ENCODE measurements at places on chromosomes 16 and 17.

DNA sequence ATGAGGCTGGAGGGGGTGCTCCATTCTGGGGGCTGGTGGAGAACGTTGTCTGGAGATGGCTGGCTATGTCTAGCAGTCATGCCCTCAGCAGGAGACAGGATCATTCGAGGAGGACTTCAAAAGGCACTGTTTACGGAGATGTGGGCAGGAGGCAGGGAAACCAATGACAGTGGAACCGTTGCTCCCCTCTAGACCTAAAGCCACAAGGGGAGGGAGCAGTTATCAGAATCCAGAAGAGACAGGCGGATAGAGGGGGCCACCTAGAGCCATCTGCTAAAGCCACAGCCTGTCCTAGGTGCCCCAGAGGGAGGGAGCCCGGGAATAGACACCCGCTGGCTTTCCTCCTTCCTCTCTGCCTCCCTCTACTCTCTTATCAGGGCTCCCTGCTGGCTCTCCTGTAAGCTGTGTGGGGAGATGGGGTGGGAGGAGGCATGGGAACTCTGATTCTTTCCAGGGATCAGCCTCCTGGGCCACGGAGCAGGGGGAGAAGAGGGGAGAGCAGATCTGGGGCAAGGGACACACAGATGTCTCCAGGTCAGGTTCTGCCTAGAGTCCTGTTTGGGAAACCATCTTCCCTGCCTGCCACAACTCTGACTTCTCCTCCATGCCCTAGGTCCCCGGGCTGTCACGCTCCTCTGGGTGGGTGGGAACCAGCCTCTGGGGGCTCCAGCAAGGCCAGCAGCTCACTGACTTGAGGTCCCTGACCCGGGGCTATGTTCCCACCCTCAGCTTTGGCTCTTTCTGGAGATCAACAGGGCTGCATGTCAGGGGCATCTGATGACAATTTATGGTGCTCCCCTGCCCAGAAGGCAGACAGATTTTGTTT lies 42.3 kb downstream of the IRX3 start:
- no peak for DNase-seq

GRCh38 chr16:75234856-75235696 lies 16.3 kb downstream of the CTRB1 start:
- DNase-seq, result no peak

- DNase-seq, result no peak
Observed at GRCh38 chr16:18853694-18854093, 52.3 kb upstream of the ARL6IP1 start.

DNA sequence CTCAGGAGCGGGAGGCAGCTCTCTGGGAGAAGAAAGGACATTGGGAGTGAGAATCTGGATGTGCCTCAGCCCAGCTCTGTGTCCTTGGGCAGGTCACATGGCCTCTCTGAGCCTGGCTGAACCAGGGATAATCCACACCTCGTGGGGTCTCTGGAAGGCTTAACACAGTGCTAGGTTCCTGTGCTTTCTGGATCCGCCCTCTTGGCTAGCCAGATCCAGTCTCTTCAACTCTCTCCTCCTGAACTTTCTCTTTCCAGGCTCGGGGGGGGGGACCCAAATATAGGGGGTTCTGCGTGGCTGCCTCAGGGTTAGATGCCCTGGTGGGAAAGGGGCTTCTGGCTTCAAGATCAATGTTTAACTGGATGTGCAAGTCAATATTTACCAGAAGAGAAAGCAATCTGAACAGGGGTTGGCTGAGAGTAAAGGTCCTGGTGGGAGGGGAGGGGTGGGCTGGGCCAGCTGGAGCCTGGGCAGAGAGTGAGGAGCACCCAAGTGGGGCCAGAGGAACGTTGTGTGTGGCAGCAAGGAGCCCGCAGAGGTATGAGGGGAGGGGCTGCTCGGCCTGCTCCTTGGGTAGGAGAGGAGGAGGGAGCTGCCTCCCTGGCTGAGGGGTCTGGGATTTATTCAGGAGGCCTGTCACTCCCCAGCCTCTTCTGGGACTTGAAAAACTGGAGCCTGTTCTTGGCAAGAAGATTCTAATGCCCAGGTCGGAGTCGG lies at the start of gene SERPINF2:
Gene SERPINF2, plus strand, starts transcription at position 501 of the 717 bp plus-strand sequence. CDS start 2,125 bp downstream, outside the sequence.
- no peak for DNase-seq

GRCh38 chr17:13001991-13002615 lies 15.7 kb downstream of the ELAC2 start:
- no peak for DNase-seq

- no peak for DNase-seq
Observed at GRCh38 chr16:70163596-70163995, 10.0 kb upstream of the CLEC18C start.

GRCh38 chr17:5557485-5557884 lies 26.8 kb downstream of the NLRP1 start:
- DNase-seq, result peak; percentile 81
